ENCODE measurements at places on chromosomes 7 and 10.

GRCh38 chr7:111384065-111384891 is 178.0 kb downstream of the IMMP2L start:
- DNase-seq = no peak

DNA sequence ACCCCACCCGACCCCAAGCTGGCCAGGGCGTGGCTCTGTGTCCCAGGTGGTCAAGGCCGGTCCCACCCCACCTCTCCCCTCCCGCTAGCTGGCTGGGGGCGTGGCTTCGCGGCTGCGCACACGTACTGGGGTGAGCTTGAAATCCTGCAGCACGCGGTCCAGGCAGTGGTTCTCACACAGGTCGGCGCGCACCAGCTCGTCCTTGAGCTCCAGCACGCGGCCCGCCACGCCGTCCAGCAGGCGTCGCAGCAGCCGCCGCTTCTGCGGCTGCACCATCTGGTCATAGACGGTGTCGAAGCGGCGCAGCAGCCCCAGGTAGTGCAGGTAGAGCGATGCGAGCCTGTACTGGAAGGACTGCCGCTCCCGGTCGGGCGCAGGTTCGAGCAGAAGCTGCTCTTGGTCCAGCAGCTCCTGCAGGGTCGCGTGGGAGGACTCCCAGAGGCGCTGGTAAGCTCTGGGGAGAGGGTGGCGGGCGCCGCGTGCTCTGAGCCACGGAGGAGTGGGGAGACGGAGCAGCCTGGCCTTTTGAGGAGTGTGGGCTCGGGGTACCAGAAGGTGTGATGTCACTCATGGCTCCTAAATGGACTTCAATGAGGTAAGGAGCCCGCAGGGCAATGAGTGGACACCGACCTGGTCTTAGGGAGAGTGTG is 5.8 kb downstream of the H2BK1 start:
- DNase-seq = no peak

DNA sequence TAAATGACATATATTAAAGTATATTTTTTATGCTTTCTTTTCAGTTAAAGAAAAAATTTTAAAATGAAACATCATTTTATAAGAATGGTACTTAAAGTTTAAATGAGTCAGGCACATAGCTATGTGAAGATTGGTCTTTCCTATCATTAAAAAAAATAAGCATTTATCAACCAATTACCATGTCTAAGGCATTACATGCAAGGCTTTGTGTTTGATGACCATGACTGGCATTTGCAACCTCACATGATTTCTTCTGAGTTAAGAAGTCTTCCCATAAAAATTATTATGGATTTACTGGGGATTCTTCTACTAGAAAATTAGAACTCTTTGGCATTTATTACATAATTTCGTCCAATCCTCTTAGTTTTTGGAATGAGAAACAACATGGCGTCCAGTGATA is 776.1 kb downstream of the MAGI2 start:
- DNase-seq = no peak

GRCh38 chr7:155992538-155992937 is 180.3 kb upstream of the SHH start:
- no peak for DNase-seq

Measured in T-helper 2 cell treated with Interferon-gamma antibody and Interleukin-4, amounts not matched to agents 5 μg/mL and 100 μg/mL, for 36 hours (primary cell).